ENCODE measurements at places on chromosomes 6 and 20.
A peak's percentile ranks its signal among the peaks of the same experiment; 100 is the strongest.

DNA sequence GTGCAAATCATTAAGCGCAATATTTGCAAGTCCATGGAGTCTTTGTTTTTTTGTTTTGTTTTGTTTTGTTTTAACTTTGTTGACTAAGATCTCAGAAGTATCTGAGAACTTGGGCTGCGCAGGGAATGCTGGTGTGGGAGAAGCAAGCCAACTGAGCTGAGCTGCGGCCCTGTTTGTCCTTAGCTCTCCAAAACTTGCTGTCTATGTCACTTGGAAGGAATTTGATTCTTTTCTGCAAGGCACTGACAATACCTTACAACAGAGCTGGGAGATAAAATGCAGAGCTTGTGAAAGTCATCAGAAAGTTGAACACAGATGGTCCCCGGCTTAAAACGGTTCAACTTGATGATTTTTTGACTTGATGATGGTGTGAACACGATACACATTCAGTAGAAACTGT, 5.4 kb downstream of the SLC22A23 start:
- no peak for DNase-seq

DNA sequence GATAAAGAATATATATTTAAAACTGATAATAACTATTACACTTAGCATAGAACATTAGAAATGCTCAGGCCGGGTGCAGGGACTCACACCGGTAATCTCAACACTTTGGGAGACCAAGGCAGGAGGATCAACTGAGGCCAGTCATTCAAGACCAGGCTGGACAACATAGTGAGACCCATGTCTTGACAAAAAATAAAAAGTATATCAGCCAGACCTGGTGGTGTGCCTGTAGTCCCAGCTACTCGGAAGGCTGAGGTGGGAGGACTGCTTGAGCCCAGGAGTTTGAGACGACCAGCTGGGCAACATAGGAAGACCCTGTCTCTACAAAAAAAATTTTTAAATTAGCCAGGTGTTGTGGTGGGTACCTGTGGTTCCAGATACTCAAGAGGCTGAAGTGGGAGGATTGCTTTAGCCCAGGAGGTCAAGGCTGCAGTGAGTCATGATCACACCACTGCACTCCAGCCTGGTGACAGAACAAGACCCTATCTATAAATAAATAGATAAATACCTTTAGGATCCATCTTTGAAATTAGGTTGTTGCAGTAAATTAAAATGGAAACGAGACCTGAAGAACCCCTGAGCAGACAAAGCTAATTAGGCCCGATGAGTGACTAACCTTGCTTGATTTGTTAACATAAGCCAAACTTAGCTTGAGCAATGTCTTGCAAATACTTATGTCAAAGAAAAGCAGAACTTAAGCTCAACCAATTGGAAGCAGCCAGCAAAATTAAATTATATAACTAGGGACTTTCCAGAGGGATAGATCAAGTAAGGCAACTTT, 75.8 kb upstream of the E2F3 start:
- DNase-seq = no peak

GRCh38 chr6:108425428-108425827, 130.6 kb downstream of the AFG1L start:
- no peak for DNase-seq

DNA sequence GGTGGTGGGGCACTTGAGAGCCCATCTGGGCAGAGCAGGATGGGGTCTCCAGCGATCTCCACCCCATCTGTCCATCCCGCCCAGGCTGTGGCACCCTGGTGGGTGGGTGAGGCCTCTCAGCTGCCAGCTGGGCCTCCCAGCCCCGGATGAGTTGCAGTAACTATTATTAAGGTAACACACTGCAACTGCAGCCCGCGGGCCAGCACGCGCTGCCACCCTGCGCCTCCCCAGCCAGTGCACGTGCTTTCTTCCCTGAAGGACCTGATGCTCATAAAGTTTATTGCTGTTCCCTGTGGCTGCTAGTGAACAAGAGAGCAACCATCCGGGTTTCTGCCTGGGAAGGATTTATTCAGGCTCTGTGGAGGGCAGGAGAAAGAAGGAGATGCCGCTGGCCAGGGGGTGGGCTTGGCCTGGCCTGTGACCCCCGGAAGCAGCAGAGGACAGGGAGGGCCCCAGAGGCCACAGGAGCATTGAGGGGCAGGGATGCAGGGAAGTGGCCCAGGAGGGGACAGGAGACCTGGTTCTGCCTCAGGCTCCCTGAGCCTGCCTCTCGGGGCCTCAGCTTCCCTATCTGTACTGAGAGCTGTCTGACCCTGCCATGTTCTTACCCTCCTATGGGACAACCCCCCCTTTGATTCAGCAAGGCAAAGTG, 1.7 kb downstream of the IP6K3 start:
- no peak for DNase-seq

DNA sequence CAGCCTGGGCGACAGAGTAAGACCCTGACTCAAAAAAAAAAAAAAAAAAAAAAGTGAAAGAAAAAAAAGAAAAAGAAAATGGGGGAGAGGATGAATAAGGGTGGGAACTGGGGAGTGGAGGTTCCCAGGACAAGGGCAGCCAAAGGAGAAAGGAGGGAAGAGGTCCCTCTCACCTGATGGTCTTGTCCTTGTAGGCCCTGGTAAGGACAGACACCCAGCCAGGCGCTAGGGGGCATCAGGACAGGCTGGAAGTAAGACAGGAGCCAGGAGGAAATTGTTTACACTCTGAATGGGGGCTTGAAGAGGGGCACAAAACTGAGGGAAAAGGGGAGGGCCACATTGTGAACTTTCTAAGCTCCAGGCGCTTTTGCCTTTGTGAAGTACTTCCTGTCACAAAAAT, 2.3 kb upstream of the ALDH5A1 start:
- no peak for DNase-seq

DNA sequence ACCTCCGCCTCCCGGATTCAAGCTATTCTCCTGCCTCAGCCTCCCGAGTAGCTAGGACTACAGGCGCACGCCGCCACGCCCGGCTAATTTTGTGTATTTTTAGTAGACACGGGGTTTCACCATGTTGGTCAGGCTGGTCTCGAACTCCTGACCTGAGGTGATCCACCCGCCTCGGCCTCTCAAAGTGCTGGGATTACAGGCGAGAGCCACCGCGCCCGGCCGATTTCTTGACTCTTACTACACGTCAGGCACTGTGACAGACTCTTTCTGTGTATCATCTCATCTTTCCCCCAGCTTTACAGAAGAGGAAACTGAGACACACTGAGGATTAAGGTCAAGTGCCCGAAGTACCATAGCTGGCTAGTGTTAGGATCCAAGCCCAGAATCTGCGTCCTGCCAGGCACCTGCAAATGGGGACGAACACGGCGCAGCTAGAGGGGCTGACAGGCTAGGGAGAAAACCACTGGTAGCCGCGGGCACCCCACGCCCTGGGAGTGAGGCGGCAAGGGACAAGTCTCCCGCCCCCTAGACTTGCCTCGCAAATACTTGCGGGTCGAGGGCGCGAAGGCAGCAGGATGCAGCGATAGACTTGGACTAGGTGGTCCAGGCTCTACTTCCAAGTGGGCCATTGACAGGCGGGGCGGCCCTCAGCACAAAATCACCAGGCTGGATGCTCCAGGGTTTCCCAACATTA, 1.1 kb upstream of the TAF8 start:
- no peak for DNase-seq

DNA sequence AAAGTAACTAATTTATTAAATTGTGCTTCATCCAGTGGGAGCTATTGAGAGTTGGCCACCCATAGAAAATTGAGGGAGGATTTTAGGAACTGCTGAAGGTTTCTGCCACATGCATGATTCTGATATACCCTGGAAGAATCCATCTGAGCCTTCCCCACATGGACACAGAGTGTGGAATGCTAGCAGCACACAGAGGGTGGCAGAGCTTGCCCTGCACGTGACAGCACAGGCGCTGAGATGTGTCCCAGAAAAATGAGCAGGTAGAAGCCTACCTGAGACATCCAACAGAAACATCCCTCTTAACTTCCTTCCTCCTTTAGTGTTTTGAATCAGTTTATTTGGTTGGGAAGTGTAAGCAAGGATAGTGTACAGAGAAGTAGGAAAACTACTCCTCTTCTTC, 96.9 kb downstream of the MTHFD1L start:
- no peak for DNase-seq

- DNase-seq = no peak
Measured at GRCh38 chr6:158321960-158322359, 9.7 kb downstream of the TULP4 start.

DNA sequence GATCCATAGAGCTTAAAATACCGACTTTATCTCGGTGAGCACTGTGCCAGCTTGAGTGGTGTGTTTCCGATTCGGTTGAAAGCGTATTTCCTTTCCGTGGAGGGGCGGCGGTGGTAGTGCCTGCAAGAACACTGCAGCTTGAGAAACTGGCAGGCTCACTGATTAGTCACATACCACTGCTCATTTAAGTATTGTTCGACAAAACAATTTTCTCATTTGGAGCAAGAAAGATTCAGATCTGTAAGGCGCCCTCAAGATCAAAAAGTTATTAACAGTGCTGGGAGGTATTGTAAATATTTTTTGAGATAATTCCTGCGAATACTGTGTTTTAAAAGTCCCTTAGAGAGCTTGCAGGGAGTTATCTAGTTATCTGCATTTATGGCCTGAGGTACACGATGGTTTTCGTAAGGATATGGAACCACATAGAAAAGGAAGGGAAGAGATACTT, 1.3 kb downstream of the MAPK14 start:
- DNase-seq = peak; percentile 55

GRCh38 chr6:16374461-16375200, 136.2 kb downstream of the GMPR start:
- DNase-seq = no peak

DNA sequence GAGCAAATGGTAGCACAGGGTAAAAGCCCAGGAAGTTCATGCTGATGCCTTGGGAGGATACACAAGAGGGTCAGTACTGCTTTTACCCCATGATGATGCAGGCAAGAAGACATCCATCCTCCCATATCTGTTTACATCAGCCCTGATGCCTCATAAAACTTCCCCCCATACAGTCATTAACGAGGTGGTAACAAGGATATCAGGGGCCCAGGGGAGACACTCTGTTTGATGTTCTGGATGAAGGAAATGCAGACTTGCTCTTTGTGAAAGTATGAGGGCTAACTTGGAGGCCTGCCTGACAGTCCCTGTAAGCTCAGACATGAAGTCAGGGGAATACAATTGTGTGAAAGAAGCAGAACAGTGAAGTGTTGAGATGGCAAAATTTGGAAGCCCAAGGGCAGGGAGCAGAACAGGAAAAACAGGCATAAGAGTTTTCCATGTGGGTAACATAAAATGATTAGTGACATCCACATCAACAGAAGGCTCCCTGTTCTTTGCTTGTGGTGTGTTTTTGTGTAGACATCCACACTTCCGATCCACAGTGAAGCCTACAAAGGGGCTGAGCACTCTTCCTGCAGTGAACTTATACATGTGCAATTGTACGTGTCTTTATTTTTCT, 813.4 kb downstream of the MAFB start:
- no peak for DNase-seq

DNA sequence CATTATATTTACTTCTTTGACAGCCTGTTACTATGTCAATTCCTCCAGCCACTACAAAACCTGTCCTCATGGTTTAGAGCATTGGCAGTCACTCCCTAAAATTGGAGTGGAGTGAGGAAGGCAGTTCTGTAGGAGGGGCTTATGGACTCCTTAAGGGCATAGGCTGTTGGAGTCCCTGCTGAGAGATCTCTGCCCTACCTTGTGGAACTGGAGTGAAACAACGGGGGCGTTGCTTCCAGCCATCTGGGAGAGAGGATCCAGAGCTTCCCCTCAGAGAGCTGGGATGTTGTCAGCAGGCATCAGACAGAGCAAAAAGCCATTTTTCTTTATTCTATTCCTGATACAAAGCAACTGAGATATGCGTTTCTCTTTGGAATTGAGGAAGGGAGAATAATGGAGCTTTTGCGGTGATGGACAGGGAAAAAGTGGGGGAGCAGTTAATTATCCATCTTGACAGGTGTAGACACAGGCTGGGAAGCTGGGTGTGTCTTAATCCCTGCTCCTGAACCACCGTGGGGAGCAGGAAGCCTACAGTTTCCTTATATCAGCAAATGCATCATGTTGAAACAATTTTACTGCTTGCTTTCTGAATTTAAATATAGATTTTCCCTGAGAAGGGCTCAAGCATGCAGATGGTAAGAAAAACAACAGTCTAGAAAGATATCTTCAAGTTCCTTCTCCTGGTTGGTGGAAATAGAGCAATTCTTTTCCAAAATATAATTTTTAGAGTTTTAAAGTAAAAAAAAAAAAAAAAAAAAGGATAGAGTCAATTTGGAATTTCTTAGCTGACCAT, 402.5 kb downstream of the PLCB1 start:
- no peak for DNase-seq

DNA sequence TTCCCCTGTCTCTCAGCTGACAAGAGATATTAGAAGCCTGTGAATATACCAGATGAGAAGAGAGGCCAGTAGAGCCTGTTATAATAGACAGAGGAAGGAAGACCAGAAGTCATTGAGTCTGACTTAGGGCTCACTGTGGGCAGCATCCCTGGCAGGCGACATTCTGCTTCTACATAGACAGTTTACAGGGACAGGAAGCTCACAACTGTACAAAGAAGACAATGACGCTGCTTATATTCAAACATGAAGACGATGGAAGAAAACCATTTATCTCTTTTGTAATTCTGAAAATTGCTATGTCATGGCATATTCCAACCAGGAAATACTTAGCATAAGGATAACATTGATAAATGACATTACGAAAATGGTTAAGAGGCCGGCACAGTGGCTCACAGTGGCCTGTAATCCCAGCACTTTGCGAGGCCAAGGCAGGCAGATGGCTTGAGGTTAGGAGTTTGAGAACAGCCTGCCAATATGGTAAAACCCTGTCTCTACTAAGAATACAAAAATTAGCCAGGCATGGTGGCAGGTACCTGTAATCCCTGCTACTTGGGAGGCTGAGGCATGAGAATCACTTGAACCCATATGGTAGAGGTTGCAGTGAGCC, 170.9 kb downstream of the UBE3D start:
- no peak for DNase-seq

GRCh38 chr6:113620386-113620785, 236.8 kb upstream of the MARCKS start:
- no peak for DNase-seq

DNA sequence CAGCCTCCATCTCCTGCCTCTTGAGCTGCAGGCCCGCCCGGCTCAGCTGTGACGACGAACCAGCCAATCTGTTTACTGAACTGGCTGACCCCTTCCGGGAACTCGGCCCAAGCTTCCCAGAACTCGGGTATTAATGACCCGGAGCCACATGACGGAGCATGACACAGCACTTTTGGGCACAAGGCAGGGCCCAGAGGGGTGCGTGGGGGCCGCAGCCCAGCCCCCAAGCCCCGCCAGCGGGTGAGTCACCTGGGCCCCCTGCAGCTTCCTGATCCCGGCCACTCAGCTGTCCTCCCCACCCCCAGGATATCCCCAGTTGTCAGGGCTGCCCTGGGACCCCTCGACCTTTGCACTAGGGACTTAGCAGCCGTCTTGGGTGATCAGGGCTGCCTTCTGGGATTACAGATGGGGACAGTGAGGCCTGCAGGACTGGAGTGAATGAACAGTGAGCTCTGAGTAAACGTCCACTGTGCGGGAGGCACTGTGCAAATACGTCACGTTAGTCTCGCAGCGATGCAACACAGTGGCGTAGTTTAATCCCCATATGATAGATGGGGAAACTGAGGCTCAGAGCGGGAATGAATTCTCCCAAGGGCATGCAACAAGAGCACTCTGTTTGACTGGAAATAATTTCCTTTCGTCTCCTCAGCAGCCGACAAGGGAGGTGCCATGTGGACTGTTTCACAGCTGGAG, 102.1 kb downstream of the CEBPB start:
- no peak for DNase-seq

- DNase-seq = peak; percentile 51
Measured at GRCh38 chr20:36808317-36809257, 35.0 kb upstream of the DSN1 start.

- no peak for DNase-seq
Measured at GRCh38 chr6:13377054-13377758, 48.9 kb upstream of the TBC1D7 start.

GRCh38 chr20:10488534-10488933, 53.4 kb downstream of the SLX4IP start:
- DNase-seq = no peak

Measured in activated CD4-positive, CD25-positive, alpha-beta regulatory T cell treated with anti-CD3 and anti-CD28 coated beads, Interleukin-2, amount 50 U/mL, for 16 hours (primary cell).